ENCODE measurements at places on chromosomes 6 and 20.

DNA sequence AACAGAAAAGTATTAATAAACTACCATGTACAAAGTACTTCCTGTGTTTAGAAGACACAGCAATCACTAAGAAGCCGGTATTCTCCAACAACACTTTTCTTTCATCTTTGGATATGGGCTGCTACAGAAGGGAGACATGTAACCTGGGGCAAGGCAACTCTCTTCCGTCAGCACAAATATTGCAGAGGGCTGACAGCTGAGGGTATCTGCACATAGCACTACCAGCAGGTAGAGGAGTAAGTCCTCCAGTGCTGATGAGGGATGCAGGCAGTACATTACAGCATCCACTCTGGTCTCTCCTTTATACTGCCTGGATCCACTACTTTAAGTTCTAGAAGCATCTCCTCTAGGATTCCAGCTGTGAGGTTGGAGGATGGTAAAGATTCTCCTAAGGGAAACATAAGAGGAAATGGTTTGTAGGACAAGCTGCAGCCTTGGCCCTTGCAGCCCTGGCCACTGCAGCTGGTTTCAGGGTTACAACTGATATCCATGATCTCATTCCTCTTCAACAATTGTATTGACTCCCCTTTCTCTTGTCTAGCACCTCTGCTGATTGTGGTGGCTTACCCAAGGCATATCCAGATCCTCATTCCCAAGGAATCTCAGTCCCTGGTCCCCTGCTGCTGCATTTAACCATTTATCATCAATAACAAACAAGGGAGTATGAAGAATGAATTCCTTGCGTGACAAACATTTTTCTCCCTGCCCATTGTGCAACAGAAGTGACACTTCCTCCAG, 110.7 kb upstream of the ADGRF1 start:
- DNase-seq, result no peak

DNA sequence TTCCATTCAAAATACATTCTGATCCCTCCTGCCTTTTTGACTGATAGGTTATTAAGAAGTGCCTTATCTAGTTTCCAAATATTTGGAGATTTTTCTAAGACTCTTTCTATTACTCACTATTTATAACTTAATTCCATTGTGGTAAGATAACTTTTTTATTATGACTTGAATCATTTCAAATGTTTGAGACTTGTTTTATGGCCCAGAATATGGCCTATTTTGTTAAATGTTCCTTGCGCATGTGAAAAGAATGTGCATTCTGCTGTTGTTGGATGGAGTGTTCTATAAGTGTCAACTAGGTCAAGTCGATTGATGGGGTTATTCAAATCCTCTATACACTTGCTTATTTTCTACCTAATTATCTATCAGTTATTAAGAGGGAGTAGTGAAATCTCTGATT, 13.1 kb upstream of the TCP11 start:
- DNase-seq, result no peak

GRCh38 chr6:85346196-85346595, 103.7 kb upstream of the NT5E start:
- no peak for DNase-seq

DNA sequence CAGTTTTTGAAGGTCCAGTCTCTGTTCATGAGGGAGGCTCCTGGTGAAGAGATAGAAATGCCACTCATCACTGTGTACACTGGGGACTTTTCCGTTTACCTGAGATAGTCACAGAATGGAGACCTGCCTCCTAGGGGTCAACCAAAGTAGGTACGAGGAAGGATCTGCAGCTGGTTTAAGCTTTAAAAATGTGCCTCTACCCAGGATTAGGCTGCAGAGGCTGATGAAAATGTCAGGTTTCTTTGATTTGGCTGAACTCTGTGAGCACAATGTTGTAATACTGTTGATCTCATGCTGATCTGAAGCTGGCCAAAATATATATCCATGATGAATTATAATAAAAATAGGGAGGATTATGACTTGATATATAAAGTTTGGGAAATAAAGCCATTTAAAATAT, 182.7 kb downstream of the ADAT2 start:
- DNase-seq, result no peak

DNA sequence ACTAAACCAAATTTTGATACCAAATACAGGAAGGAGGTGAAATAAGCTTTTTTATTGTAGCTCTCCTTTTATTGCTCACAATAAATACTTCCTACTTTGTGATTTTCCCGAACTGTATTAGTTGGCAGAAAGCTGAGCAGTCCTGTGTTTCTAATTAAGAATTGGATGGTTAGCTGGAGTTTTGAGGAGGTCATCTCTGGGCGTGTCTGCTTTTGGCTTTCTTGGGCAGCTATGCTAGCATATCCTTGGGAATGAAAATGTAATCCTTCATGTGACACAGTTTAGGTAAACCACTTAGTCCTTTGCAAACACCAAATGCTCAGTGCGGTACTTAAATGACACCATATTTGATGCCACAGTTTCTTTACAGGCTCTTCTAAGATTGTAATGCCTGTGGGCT, 67.5 kb downstream of the MTHFD1L start:
- DNase-seq, result no peak

- DNase-seq, result no peak
Observed at GRCh38 chr6:129606664-129607063, 103.3 kb downstream of the ARHGAP18 start.

GRCh38 chr6:33177552-33178446, 14.5 kb downstream of the COL11A2 start:
- DNase-seq, result no peak

- no peak for DNase-seq
Observed at GRCh38 chr6:21844120-21844917, 250.8 kb downstream of the SOX4 start.

DNA sequence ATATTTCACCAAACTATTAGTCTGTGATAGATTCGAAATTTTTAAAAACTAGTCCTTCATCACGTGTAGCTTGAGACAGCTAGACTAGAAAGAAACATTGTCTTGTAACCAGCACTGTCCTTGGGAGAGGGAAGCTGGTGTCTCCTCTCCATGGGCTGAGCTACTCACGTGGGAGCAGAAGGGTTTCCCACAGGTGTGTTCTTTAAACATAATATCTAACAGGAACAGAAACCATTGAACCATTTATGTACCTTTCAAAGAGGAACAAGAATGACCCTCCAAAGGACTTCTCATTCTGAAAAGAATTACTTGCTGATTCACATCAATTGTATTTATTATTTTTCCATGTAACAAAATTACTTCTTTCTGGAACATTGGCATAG, 72.4 kb upstream of the SYNJ2 start:
- no peak for DNase-seq

DNA sequence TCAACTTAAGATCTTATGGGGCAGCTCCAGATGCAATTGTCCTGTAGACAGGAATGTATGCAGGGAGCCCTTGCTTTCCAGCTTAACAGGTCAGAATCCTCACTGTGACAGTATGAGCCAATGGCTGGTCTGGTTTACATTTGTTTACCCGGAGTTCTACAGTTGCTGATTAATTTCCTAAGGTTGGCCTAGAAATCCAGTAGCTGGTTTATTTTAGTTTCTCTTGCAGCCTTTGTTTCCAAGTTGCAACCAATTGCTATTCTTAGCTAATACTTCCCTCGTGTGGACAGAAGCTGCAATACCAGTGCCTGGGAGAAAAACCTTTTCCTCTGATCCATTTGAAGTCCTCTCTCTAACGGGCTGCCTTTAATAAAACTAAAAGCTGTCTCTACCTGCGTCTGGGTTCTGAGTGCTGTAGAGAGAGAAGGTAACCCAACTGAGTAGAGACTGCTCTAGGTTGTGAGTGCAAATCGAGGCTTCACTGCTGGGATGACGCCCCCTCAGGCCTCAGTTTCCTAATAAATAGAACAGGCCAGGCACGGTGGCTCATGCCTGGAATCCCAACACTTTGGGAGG, 45.9 kb downstream of the ZNF217 start:
- DNase-seq, result no peak

GRCh38 chr6:112221561-112221960, 32.8 kb downstream of the LAMA4 start:
- no peak for DNase-seq

GRCh38 chr6:7617801-7618764, 28.1 kb downstream of the SNRNP48 start:
- peak; percentile 4 for DNase-seq

DNA sequence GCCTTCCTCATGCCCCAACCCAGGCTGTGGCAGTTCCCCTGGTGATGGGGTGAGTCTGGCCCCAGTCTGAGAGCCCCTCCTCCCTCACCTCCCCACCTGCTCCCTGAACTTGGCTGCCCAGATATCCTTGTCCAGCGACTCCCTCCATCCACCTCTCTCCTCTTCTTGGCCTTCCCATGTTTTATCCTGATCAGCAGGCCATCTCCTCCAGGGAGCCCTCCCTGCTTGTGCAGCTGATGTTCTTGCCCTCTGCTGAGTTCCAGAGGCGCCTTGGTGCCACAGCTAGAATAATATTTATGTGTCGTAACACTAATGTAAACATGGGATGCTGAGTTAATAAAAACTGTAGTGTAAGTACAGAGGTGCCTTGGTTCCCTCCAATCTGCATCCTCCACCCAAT, 10.4 kb upstream of the IP6K3 start:
- DNase-seq, result no peak

DNA sequence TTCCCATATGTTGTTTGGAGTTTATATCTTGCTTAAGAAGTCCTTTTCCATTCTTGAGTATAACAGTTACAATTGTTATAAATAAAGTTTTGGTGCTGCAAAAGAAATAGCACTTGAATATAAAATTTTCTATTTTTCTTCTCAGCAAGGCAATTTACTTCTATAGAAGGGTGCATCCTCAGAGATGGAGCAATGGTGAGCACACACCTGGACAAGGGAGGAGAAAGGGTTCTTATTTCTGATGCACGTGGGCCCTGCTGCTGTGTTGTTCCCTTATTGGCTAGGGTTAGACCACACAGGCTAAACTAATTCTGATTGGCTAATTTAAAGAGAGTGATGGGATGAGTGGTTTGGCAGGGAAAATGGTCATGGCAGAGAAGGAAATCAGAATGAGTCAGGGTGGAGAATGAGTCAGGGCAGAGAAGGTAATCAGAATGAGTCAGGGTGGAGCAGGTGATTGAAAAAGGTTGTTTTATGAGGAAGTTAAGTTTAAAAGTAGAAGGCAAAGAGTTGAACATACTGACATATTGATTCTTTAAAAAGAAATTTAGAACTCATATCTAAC, 38.0 kb downstream of the CST8 start:
- DNase-seq, result no peak

Measured in CD4-positive, alpha-beta T cell treated with Interferon alpha-2 for 1 hour (primary cell).